ENCODE measurements at places on chromosomes 5 and 9.

- DNase-seq = no peak
These were observed 194.0 kb downstream of the IRX1 start for GRCh38 chr5:3789519-3790193.

DNA sequence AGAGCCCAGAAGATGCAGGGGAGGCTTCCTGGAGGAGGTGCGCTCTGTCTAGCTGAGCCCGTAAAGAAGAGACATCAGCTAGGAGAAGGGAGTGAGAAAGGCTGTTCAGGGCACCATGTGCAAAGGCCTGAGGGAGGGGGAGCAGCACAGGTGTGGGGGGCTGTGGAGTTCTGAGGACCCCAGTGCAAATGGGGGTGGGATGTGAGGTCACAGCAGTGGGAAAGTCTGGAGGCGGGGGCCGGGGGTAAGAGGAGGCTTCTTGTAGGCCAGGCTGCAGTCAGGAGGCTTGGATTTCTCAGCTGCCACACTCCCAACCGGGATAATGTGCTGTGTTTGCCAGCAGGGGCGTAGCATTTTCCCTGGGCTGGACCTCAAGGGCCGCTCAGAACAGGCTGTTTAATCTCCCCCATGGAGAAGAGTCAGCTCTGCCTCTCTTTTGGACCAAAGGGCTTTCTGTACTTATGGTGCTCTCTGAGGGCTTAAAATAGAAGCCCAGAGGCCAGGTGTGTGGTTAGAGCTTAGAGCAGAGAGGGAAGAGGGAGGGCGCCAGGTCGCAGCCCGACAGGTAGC, 5.7 kb downstream of the NEURL1B start:
- DNase-seq = no peak

DNA sequence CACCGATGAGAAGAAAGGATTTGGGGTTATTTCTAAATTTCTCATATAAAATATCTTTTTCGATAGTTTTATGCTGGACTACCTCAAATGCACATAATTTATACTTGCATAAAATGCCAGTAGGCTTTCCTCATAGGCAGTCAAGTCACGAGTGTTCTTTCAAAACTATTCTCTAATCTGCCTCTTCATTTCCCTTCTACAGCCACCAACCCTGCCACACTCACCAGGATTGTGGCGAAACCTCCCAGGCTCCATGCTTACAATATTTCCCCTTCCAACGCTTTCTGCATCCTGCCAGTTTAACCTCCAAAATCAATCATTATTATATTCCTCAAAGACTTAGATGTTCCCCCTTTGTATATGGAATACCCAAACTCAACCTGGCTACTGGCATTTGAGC, 65.4 kb downstream of the FRMD3 start:
- no peak for DNase-seq

DNA sequence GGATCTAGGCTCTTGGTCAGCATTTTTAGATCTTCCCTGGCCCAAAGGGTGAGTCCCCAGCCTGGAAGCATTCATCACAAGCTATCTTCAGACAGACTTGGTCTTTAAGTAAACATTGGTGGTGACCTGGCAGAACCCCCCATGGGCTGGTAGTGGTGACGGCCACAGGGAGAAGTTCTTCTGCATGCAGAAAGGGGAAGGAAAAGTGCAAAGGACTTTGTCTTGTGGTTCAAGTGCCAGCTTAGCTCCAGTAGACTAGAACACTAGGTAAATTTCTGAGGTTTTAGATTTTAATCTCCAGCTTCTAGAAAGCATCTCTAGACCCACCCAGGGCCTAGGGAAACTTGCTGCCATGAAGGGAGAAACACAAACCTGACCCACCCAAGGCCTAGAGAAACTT, 584.0 kb downstream of the CHSY3 start:
- DNase-seq = no peak

DNA sequence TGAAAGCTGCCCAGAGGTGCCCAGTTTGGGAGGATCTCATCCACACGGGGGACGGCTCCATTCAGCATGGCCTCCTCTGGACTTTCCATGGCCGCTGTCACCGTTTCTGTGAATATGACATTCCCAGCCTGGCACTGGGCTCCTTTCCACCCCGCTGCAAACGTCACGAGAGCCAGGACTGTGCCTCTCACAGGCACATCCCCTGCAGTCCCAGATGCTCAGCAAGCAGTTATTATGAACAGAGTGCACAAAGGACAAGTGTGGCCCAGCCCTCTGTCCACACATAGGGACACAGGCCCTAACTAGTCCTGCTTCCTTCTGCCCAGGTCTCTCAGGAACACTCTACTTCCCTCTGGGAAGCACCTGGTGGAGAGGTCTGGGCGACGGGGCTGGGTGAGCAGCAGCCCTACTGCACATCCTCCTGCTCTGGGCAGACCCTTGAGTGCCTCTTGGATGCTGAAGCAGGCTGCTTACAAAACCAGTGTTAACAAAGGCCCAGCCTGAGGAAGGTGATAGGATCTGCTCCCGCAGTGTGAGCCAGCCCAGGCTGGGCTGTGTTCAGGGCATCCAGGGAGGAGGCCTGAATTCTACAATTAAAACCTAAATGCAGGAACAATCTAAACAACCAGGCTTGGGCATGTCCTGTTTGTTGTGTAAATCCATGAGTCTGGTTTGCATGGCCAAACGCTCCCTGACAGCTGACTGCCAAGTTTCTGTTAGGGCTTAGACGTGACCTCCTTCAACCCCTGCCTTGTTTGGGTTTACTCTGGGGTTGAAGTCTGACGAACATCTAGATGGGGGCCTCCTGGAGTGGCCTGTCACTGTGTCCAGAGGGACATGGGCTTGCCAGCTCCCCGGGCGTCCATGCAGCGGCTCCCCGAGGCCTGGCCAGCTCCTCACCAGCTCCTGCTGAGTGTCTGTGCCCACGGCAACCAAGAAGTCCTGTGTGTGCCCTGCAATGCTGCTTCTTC, 269.8 kb downstream of the GADD45G start:
- no peak for DNase-seq

GRCh38 chr5:68395302-68395701, 179.7 kb downstream of the PIK3R1 start:
- no peak for DNase-seq

DNA sequence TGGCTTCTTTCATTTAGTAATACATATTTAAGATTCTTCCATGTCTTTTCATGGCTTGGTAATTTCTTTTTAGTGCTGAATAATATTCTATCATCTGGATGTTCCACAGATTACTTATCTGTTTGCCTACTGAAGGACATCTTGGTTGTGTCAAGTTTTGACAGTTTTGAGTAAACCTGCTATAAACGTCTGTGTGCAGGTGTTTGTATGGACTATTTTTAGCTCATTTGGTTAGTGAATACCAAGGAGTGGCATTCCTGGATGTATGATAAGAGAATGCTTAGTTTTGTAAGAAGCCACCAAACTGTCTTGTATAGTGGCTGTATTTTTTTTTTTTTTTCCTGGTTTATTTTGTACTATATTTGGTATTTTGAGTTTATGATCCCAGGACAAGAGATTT, 38.4 kb downstream of the PRRC1 start:
- no peak for DNase-seq

DNA sequence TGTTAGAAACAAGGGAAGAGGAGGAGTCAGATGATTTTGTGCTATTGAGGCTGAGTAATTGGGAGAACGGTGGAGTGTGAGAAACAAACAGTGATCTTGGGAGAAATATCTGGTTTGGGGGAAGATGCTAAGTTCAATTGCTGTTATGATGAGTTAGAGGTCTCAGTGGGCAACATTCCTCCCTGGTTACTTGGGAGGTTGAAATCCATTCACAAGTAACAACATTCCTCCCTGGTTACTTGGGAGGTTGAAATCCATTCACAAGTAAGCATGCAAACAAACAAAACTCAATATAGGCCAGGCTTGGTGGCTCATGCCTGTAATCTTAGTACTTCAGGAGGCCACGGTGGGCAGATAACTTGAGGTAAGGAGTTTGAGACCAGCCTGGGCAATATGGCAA, 38.7 kb downstream of the AGXT2 start:
- DNase-seq = no peak

GRCh38 chr9:78030296-78030552, 1.4 kb downstream of the GNAQ start:
- no peak for DNase-seq

- DNase-seq = no peak
These were observed 30.7 kb upstream of the MYOT start for GRCh38 chr5:137836997-137837396.

DNA sequence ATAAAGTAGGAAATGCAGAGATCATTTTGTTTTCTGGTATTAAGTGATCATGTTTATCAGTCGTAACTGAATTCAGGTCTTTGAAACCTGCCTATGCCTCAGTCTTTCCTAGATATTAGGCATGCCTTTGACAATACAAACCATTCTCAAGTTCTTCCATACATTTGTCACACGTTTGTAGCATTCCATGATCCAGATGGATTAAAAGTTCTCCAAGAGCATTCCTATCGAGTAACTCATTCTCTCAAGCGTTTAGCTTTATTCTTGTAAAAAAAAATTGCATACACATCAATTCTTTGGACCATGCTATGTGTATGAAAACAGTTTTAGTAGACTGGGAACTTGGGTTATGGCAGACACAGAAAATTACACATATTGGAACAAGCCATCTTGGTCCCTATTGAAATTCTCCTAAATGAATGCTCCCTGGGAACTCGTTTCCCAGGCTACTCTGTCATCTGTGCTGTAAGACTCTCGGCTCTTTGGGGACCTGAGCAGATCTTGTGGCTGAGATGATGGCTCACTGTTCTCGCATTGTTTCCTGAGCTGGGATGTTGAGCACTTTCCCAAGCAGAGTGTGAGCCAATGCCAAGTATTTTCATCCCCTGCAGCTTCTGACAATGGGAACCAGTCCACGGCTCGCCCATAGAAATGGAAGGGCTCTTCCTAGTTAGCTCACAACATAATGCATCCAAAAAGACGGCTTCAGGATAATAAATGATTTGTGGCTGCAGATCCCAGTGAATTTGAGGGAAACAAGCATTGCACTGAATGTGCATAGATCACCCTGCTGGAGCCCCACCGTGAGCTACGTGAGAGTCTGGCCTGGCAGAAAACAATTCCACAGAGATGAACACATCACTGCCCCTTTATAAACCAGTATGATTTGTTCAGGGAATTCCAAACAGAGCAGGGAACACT, 230.2 kb downstream of the IRX1 start:
- no peak for DNase-seq

DNA sequence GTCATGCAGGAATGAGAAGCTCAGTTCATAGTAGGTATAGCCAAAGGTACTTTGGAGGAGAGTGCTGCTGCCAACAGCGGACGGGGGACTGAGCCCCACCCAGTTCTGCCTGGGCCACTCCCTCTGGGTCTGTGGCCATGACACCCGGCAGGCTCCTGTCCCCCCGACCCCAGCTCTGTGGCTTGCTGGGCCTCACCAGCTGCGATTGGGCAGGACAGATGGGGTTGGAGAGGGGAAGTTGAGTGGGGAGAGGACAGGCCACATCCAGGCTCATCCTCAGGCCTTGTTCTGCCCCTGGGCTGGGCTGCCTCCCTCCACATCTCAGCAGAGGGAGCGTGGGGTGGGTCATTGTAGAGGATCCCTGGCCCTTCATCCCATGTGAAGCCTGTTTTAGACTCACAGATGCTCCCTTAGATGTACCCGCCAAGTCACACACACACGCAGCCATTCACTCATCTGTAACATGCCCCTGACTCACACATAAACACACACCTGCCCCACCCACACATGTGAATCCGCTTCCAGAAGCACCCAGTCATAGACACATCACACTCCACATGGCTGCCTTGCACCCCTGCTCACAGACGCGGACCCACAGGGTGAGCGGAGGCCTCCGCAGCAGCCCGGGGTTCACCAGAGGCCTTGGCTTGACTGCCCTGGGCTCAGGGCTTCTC, 48.8 kb downstream of the NTNG2 start:
- no peak for DNase-seq

- no peak for DNase-seq
These were observed 46.3 kb downstream of the SRFBP1 start for GRCh38 chr5:122008061-122008460.

All from GM19239 (cell line).